ENCODE measurements at places on chromosomes 5 and 9.
A peak's percentile ranks its signal among the peaks of the same experiment; 100 is the strongest.

DNA sequence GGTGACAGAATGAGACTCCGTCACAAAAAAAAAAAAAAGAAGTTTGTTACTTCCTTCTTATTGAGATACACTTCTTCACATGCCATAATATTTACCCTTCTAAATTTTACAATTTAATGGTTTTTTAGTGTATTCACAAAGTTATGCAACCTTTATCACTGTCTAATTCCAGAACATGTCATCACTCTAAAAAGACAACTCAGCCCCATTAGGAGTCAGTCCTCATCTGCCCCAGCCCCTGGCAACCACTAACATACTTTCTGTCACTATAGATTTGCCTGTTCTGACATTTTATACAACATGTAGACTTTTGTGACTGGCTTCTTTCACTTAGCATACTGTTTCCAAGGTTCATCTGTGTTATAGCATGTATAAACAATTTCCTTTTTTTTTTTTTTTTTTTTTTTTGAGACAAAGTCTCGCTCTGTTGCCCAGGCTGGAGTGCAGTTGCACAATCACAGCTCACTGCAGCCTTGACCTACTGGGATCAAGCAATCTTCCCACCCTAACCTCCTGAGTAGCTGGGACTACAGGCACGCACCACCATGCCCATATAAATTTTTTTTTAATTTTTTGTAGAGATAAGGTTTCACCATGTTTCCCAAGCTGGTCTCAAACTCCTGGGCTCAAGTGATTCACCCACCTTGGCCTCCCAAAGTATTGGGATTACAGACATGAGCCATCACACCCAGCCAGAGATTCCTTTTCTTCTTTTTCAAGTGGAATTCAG, 18.0 kb downstream of the AQP3 start:
- no peak for DNase-seq

GRCh38 chr9:101536938-101537337, 3.3 kb downstream of the RNF20 start:
- peak; percentile 30 for DNase-seq

DNA sequence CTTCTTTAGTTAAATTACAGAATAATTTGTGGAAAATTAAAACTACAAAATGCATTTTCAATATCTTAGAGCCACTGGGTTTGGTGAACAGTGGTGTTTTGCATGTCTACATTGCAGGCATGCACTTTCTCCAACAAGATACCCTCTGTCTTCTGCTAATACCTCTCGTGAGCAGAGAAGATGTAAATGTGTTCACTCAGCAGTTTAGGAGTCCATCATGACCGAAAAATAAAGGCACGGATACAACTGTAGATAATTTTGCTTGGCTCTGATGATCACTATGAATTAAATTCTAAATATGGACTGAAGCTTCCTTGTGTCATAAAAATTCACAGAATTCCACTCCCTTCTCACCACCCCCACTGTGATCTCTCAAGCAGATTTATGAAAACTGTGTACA, 313.8 kb downstream of the GLIS3 start:
- no peak for DNase-seq

DNA sequence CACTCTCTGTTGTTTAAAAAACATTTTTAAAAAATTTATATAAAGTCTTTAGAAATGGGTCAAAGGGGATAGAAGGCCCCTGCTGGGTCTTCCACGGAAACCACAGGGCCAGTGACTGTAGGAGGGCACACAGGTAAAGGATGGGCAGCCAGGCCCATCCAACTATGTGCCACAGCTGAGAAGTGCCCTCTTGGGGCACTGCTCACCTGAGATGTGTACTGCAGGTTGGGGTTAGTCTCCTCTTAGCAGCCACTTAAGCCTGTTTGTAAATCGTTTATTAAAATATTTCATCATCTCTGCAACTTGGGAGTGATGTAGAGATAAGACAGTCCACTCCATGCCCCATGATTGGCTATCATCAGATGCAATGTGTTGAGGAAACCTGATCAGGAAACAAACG, 222.4 kb downstream of the DIRAS2 start:
- no peak for DNase-seq

DNA sequence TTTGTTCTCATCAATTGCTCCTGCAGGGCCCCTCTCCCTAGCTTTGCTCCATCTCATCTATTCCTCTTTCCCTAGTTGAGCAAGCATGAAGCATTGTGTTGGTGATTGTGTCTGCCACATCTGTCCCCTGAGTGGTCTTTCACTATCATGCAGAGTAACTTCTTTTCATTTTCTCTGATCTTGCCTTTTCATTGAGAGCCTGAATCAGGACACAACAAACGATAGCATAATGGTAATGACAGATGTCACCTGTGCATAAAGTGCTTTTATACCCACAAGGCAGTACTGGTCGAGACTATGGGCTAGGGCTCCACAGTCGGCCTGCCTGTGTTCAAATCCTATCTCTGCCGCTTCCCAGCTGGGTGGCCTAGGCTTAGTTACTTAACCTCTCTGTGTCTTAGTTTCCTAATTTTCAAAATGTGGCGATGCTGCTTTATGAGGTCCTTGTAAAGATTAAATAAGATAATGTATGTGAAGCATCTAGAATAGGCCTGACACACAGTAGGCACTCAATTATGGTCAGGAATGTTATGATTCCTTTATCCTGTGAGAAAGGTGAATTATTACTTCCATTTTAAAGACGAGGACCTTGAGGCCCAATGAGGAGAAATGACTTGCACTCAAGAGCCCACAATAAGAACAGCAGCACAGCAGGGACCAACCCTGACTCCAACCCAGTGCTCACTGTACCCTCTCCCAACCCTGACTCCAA, 137.1 kb upstream of the ZNF618 start:
- DNase-seq = no peak

DNA sequence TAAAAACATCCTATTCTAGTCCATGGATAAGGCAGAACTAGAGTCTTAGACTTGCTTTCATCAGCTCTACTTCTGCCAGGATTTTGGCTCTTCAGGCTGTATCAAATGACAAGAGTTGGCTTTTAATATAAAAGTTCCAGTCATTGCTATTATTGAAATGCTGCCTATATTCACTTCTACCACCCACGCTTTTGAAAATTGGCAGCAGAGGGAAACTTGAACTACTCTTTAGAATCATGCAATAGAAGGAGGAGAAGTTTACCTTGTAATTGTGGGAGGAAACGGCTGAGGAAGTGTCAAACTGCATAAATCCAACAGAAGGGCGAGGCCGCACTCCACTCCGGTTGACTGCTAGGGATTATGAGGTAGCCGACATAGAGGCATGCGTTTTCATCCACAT, 122.6 kb upstream of the BASP1 start:
- DNase-seq = peak; percentile 48

DNA sequence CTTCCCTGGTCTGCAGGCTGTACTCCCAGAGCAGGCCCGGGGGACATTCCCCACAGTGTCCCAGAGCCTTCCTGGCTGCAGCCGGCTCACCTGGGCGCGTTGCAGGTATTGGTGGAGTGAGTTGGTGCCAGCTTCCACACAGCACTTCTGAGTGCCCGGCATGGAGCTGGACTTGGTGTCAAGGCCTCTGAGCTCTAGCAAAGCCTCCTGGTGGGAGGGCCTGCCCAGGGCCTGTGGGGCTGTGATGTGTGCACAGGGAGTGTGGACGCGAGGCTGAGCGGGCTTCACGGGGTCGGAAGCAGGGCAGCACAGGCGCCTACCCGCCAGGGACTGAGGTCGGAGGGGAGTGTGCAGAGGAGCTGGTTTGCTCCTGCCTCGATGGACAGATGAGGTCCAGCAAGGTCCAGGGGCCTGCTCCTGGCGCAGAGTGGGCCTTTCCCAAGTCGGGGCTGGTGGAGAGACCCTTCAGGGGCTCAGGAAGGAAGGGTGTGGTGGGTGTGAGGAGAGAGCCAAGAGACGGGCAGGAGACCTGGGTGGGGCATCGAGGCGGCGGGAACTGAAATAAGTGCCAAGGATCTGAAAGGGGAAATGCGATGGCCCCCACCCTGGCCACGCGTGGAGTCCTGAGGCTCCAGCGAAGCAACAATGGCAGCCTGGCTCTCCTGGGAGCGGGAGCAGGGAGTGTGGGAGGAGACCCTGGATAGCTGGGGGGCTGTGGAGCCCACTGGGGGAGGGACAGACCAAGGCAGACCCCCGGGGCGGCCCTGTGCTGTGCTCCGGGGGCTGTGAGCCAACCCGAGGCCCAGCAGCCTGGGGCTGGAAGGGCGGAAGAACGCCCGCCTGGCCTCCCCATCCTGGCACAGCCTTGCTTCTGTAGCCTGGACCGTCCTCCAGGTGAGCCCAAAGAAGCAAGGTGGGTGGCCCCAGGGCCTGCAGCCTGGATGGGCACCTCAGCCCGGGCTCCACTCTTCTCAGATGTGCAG, 78.4 kb downstream of the RXRA start:
- DNase-seq = no peak

DNA sequence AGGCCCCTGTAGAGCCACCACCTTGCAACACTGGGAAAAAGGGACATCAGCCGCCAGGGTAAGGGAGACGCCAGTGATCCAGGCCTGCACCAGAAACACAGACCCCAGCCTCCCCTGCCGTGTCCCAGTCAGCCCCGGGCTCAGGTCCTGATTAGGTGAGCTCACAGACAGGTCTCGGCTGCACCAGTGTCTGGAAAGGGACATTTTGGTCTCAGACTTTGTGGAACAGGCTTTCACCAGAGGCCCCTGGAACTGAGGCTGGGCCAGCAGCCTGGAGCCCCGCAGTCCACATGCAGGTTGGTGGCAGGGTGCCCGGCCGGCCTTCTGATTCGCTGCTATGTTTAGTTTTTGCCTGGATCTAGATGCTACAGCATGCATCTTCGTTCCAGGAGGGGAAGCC, 369.0 kb upstream of the IRX4 start:
- no peak for DNase-seq

- no peak for DNase-seq
Observed at GRCh38 chr5:15757103-15757502, 257.1 kb downstream of the FBXL7 start.

All from left hindlimb (tissue), 1 donor.